ENCODE measurements at places on chromosomes 7 and 10.

DNA sequence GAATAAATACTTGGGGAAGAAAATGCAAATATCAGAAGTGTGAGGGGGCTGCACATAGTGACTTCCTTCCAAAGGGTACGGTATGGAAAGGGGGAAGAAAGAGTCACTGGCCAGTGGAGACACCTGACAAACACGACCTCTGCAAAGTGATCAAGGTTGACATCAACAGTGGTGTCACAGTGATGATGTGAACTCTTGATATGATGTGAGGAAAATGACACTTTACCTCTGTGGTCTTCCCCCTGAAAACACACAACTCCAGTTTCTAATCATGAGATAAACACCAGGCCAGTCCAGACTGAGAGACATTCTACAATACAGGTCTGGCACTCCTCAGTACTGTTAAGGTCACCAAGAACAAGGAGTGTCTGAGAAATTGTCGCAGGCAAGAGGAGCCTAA is 169.7 kb downstream of the BUB3 start:
- DNase-seq = no peak

DNA sequence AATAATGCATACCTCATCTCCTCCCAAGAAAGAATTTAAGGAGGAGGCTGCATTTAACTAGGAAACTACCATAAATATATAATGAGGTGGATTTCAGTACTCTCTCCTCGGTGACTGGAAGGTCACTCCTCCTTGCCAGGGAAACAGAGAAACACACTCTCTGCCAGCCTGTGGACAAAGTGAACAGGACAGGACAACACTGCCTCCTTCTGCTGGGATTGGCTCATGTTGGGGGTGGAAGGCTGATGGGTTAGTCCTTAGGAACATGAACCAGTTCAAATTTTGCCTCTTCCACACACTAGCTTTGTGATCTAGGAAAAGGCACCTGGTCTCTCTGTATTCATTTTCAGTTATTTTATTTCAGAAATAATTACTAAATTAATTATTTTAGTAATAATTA is 50.6 kb upstream of the STEAP4 start:
- DNase-seq = no peak

- no peak for DNase-seq
Observed at GRCh38 chr7:118855290-118855689, 630.8 kb downstream of the ANKRD7 start.

GRCh38 chr10:94122211-94122610 is 128.5 kb downstream of the PLCE1 start:
- DNase-seq = no peak

DNA sequence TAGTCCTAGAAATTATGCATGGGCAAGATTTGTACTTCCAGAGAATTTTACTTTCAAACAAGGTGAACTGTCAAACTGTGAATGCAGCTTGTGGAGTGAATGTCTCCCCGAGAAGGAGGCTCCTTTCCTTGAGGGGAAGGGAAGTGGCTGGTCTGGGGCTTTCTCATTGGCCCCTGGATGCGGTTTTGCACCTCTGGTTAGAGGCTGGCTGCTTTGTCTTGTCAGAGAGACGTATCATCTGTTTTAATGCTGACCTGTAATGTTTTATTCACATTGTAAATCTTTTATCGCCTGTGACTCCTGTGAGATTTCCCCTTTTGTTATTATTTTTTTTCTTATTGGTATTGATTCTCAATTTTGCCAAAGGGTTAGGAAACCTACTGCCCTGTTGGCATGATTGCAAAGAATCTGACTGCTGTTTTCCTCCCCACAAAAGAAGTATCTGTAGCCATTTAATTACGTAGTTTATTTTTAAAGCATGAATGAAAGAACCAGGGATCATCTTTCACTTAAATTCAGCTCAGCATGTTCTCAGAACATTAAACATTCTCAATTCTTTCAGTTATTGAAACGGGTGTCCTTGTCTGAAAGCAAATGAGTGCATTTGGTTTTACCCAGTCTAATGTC is 238.3 kb upstream of the NFE2L3 start:
- DNase-seq = no peak

DNA sequence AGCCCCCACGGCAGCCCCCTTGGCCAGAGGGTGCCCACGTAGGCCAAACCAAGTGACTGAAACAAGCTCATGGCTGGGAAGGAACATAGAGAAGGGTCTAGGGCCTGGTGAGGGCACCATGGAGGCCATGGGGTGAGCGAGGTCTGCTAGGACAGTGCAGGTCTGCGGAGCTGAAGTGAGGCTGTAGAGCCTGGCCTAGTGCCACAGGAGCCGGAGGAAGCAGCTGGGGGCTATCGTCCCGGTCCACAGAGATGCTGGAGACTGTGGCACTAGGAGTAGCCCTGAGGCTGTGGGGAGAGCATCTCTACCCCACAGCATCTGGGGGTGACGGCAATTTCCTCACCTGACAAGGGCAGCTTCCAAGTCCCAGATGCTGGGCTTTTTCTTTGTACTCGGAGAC is 150.3 kb downstream of the ZNF22 start:
- no peak for DNase-seq

GRCh38 chr10:120473593-120473992 is 16.6 kb downstream of the PLPP4 start:
- no peak for DNase-seq

DNA sequence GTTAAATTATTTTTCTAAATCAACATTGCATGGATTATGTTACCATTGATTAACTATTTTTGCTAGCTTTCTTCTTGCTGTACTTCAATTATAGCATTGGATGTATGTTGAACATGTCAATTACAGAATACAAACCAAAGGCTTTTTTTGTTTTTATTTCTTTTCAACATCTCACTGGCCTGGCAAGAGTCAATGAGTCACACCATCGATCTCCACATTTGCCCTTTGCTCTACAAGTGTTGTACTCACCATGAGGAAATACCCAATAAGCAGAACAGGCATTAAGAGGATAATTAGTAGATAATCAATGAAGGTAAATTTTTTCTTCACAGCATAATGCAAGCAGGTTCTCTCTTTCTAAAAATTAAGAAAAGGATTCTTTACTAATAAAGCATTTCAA is 23.3 kb downstream of the ANKRD22 start:
- no peak for DNase-seq

DNA sequence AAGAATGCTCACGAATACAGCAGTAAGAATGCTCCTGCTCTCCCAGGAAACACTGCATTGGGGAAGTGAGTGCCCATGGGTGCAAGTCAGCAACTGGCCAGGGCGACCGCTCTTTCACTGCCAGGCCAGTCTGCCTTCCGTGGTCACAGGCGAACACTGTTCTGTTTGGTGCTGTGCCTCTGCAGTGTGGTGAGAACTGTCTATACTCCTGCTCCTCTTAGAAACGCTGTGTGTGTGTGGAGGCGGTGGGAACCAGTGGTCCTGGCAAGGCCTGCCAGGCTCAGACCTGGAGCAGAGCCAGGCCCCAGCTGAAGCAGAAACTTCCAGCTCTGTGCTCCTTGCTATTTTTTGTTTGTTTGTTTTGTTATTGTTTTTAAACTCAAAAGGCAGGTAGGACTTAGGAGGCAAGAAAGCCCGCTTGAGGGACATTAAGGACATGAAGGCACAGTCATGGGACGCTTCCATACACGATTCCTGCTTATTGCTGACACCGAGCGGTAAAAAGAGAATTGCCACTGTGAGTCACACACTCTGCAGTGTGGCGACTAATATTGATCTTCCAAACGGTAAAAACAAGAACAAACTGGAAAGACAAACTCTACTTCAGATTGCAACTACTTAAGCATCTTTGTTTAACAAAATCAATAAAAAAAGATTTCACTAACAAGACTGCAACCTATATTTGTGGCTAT is 430.8 kb downstream of the DNAJB6 start:
- no peak for DNase-seq
